ENCODE measurements at places on chromosomes 3 and 15.

- no peak for DNase-seq
Observed at GRCh38 chr3:101261506-101261905, 58.9 kb downstream of the IMPG2 start.

DNA sequence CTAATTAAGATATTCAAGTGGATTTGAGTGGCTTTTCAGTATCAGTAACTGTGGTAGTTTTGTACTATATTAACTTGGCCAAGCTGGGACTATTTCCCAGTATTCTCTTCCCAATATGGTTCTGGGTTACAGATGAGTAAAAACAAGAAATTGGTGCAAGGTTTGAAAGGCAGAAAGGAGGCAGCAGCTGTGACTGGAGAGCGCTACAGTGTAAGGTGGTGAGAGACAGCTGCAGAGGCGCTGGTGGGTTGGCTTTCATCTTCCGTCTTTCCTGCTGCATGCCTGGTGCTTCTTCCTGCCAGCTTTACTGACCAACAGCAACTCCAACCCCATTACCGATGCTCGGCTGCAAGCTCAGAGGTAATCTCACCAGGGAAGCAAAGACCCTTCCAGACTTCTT, 9.8 kb downstream of the DPH3 start:
- DNase-seq = no peak

GRCh38 chr15:70245932-70246622, 148.4 kb upstream of the TLE3 start:
- peak; percentile 74 for DNase-seq

- no peak for DNase-seq
Observed at GRCh38 chr3:78707609-78708008, 1060.2 kb downstream of the ROBO1 start.

GRCh38 chr15:60001610-60002527, 2.2 kb upstream of the FOXB1 start:
- DNase-seq = no peak

- DNase-seq = no peak
Observed at GRCh38 chr3:53939086-53939582, 47.5 kb upstream of the SELENOK start.

GRCh38 chr3:11653298-11654055, 9.8 kb upstream of the VGLL4 start:
- no peak for DNase-seq

- no peak for DNase-seq
Observed at GRCh38 chr3:197085137-197085536, 55.5 kb upstream of the MELTF start.

GRCh38 chr15:69908590-69909420, 188.9 kb downstream of the TLE3 start:
- no peak for DNase-seq

DNA sequence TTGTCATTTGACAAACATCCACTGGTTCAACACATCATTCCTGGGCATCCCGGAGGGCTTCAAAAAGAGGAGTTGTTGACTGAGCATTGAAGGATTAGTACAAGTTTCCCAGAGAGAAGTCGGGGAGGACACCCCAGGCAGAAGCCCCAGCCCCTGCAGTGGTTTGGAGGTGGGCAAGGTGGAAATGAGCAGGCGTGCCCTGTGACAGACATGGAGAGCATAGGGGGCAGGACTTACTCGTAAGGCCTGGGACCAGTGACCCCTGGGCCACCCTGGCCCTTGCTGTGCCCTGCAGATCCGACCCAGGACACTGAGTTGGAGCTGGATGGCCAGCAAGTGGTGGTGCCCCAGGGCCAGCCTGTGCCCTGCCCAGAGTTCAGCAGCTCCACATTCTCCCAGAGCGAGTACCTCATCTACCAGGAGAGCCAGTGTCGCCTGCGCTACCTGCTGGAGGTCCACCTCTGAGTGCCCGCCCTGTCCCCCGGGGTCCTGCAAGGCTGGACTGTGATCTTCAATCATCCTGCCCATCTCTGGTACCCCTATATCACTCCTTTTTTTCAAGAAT, 5.9 kb downstream of the PARP3 start:
- no peak for DNase-seq

DNA sequence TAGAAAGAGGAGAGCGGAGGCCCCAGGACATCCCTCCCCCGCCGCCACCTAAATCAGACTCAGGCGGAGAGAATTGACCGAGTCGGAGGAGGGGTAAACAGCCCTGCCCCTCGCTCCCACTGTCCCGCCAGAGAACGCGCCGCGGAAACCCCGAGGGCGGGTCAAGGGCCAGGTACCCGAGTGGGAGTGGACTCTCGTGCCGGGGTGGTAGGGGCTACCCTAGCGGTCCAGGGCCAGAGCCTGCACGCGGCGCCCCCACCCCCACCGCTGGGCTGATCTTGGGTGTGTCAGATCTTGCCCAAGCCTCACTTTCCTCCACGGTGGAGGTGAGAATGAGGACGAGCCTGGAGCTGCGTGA, 19.0 kb downstream of the SPATA12 start:
- no peak for DNase-seq

- no peak for DNase-seq
Observed at GRCh38 chr15:39869858-39870515, 50.1 kb downstream of the GPR176 start.

GRCh38 chr15:48253172-48253571, 47.1 kb downstream of the SLC12A1 start:
- DNase-seq = no peak

DNA sequence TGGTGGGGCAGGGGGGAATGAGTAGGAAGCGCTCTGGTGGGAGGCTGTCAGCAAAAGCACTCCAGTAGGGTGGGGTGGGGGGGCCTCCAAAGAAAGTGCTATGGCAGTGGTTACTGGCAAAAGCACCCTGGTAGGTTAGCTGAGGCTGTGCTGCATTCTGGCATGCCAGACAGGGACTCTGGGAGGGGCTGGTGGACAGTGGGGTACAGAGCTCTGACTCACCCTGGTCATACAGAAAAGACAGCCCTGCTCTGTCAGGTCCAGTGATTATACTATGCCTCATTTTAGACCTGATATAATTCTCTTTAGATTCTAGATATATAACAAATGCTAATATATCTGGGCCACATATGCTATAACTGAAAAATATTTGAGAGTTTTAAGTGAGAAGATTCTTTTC, 82.8 kb upstream of the CPNE4 start:
- DNase-seq = no peak

GRCh38 chr3:38327335-38328009, 19.1 kb upstream of the XYLB start:
- DNase-seq = no peak

GRCh38 chr3:179336345-179336929, 11.1 kb upstream of the MFN1 start:
- no peak for DNase-seq

GRCh38 chr15:29687204-29687815, 135.0 kb downstream of the TJP1 start:
- no peak for DNase-seq

DNA sequence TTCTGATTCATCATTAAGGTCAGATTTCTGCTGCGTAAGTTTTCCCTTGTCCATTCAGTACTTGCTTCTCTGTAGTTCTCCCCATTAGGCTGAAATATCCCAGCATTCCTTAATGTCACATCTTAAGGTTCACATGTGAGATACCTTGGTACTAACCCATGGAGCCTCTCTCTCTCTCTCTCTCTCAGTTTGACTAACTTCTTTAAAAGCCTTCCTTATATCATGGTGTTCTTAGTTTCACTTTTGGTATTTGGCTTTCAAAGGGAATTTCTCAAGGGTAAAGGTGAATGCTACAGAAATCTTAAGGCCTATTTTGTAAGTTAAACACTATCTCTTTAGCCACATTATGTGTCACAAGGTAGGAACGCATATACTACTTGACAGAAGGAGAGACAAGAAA, 427.3 kb upstream of the ZNF717 start:
- DNase-seq = no peak

GRCh38 chr3:71582036-71582611, 1.4 kb downstream of the FOXP1 start:
- DNase-seq = peak; percentile 76

DNA sequence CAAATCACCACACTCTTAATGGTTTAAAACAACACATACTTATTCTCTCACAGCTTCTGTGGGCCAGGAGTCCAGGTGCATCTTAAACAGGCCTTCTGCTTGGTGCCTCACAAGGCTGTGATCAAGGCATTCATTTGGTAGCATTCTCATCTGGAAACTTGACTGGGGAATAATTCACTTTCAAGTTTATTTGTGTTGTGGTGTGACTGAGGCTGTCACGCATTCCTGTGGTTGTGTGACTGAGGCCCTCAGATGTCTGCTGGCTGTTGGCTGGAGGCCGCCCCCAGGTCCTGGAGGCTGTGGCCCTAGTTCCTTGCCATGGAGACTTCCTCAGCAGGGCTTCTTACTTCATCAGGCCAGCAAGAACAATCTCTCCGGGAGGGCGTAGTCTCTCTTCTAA, 16.9 kb upstream of the FAM3D start:
- no peak for DNase-seq

DNA sequence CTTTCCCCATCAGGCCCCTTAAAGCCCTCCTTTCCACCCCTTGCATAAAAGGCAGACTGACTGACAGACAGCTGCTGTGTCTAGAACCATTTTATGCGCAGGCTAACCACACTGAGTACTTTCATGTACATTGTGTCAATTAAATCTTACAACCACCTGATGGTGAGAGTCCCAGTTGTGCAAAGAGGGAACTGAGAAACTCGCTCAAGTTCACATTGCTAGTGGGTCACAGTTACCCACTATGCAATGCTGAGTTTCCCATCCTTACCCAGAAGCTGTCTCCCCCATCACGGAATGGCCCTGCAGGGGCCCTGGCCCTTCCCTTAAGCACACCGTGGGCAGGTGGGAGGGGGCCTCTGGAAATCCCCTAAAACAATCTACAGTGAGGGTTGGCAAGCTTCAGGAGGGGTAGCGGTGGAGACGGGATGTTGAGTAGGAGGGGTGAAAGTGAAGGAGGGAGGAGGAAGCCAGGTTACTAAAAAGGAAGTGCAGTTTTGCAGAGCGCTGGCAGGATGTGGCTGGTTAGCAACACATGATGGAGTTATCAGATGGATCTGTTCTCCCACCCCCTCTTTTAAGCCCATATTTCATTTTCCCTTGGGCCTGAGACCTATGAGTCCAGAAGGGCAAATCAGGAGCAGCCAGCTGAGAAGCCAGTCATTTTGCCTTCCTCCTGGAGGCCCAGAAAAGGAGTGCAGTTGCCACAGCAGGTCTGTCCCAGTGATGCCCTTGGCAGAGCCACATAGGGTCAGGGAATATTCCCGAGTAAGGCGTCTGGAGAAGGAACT, 30.0 kb downstream of the STARD5 start:
- DNase-seq = peak; percentile 86

DNA sequence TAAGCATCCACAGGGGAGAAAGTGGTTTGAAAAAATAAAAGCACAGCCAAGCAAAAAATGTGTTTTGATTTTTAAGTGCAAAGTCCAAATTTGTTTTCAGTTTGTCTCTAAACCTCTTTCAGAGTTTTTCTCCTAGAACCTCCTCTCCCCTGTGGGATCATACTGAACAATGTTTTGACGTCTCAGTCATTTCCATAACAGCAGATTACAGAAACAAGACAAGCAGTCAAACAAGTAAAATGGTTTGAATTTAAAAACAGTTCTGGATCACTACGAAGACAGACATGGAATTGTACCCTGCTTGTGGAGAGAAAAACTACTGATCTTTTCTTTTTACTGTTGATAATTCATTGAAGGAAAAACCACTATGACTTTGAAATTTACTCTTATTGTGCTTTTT, 245.7 kb upstream of the CNTN4 start:
- no peak for DNase-seq

DNA sequence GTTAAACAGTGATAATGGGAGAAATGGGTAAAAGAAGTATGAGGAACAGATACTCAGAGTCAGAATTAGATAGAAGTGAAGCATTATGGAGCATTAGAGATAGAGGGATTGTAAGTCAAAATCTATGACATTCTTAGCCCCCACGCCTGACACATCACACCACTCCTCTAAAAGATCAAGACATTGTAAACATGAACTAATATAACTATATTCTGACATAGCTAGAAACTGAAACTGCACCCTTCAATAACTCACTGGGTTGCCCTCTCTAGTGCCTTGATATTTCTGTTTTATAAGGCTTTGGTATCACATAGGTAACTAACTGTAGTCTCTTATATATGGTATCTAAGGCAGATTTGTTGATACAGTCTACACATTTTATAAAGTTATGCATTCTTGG, 684.3 kb upstream of the DPPA4 start:
- no peak for DNase-seq

- DNase-seq = no peak
Observed at GRCh38 chr3:42731476-42732195, 29.0 kb upstream of the HHATL start.

DNA sequence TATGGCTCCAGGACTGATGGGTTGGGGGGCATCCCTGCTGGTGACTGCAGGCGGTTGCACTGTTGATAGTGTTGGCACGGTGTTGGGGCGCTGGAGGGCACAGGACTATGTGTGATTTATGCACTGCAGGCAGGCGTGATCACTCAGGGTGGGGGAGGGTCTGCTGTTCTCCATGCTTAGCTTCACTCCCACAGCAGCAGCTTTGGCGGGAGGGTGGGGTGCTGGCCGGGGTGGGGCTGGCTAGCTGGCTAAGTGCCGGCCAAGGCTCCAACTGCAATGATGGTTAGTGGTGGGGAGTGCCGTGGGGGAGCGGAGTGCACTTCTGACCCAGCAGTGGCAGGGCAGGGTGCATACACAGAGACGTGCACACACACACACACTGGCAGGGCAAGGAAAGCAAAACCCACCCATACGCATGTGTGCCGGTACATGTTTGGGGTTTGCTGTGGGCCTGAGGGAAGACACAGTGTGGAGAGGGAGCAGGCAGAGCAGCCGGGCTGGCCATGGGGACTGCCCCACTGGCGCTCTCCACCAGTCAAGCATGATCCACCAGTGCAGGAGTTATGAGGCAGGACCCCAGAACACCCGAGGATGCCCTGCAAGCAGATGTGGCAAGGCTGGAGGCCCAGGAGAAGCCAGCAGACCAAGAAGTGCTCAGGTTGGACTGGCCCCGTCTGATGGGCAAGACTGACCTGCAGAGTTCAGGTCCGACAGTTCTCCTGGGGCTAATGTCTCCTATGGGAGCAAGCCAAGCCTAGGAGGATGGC, 16.5 kb upstream of the FGF7 start:
- no peak for DNase-seq

GRCh38 chr3:29537889-29538609, 257.2 kb downstream of the RBMS3 start:
- no peak for DNase-seq

GRCh38 chr15:78944202-78944625, 632 bp downstream of the CTSH start:
- DNase-seq = no peak

- DNase-seq = no peak
Observed at GRCh38 chr3:132726341-132726823, 4.2 kb upstream of the NPHP3 start.

Data from CD4-positive, alpha-beta T cell treated with Interleukin-15 for 1 hour (primary cell).